ENCODE measurements at places on chromosomes 16 and 17.

DNA sequence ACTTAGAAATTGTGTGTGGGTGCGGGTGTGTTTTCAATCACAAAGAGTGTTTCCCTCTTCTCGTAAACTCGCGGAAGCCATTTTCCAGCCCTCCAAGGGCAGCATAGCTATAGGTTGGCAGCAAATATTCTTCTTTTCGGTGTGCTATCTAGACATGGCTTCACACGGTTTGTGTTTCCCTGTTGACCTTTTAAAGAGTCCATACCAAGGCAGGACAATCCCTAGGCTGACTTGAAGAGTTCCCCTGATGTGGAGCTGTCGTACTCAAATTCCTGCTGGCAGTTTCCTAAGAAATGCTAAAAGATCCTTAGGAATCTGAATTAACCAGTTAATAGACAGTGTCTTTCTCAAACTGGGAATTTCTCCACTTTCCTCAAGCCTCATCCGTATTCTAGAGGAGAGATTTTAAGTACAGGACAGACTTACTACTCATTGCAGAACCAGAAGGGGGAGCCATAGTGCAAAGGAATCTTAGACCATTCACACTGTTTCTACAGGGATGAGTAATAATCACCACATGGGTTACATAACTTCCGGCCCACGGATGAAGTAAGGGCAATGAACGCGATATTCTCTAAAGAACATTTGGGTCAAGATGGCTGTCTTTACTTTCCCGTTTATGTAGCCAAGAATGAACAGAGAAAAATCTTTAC lies 288.6 kb upstream of the ELAC2 start:
- DNase-seq = no peak

- DNase-seq = no peak
These were observed 185.3 kb downstream of the CCDC182 start for GRCh38 chr17:57559634-57560318.

GRCh38 chr17:39617446-39618245 lies 9.1 kb upstream of the PPP1R1B start:
- peak; percentile 73 for DNase-seq

DNA sequence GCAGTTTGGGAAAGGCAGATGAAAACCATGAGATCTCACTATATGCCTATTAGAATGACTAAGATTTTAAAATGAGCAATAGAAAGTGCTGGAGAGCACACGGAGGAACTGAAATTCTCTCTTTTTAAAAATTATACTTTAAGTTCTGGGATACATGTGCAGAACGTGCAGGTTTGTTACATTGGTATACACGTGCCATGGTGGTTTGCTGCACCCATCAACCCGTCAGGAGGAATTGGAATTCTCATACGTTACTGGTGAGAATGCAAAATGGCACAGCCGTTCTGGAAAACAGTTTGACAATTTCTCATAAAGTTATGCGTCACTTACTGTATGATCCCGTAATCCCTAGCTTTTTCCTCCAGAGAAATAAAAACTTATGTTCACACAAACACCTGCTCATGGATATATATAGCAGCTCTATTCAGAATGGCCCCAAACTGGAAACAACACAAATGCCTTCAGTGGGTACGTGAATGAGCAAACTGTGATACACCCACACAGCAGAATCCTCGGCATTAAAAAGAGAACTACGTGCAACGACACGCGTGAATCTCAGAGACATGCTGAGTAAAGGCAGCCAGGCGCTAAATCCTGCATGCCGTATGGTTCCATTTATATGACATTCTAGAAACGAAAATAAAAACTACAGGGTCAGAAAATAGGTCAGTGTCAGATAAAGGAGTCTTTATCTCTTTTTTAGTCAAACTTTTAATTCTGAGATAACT lies 11.8 kb downstream of the PIK3R6 start:
- no peak for DNase-seq

DNA sequence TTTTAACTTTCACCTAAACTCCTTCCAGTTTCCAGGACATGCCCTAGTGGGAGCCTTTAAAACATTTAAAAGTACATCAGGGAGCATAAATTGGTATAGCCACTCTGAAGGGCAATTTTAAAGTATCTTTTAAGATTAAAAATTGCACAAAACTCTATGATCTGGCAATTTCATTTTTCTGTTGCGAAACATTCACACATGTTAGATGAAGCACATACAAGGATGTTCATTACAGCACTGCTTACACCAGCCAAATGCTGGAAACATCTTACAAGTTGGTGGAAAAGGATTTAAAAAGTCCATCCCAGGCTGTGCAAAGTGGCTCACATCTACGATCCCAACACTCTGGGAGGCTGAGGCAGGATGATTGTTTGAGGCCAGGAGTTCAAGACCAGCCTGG lies 26.4 kb upstream of the LONP2 start:
- DNase-seq = no peak

DNA sequence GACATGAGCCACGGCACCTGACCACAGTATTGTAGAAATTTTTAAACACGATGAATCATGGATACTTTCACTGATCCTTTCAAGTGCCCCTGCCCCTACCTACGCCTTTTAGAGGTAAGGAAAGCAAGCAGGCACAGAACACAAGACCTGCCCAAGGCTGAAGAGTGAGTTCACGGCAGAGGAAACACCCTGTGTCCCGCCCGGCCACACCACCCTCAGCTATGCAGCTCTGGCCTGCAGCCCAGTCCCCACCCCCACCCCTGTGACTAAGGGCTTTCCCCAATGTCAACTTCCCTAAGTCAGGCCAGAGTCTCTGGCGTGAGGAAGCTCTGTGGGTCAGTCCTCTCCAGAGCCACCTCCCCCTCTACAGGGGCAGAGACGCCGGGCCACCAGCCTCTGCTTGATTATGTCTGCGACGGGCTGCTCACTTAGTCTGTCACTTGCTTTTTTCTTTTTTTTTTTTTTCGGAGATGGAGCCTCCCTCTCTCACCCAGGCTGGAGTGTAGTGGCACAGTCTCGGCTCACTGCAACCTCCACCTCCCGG lies 8.4 kb downstream of the SLC16A5 start:
- no peak for DNase-seq
